Hepatocyte (in vitro differentiated cells): ENCODE measurements at places on chromosomes 3 and 15. TPM values are rescaled to one million over a fixed set of nuclear protein-coding genes. Genes with fewer than 3 reads are reported as not detected.

DNA sequence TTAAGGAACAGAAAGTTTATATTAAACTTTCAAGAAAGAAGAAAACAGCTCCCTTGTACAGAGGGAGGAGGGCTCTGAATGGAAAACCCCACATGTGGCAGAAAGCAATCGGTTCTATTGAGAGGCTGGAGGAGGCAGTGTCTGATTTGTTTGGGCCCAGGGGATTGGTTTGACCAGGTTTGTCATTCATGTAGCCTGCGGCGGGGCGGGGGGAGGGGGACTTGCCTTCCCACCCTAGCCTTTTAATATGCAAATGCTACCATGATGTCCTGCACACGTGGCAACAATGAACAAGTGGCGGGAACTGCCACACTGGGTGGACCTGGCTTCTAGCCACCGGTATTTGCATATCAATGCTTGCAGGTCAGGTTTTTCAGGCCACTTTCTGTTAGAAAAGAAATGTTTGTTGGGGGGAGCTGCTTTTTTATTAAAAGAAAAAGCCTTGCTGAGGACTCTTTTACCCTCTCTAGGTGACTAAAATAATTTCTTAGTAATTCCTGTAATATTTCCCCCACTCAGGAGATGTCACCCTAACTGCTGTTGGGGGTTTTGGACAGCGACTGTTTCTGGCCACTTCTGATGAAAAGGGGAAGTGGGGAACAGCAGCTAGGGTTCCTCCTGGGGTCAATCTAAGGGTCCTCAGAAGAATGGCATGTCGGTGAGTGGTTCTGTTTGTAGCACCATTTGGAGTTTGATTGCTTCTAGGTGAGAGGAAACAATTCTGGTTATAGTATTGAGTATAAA lies 691.2 kb downstream of the TBL1XR1 start:
- no peak for DNase-seq

DNA sequence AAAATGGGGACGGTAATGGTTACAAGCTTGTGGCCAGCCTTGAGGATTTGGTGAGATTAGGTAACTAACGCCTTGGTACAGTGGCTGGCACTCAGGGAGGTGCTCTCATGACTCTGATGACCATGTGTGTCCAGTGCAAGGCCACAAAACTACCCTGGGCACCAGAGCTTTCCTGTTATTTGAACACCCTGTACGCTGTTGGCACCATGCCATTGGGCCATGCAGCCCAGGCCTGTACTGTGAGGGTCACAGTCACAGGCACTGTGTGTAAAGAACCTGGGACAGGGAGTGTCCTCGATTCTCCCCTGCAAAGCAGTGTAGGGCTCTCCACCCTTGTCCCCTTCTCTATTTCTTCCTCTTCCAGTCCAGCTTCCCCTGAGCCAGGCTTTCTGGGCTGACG lies 6.3 kb downstream of the TMEM43 start:
- DNase-seq, result no peak

DNA sequence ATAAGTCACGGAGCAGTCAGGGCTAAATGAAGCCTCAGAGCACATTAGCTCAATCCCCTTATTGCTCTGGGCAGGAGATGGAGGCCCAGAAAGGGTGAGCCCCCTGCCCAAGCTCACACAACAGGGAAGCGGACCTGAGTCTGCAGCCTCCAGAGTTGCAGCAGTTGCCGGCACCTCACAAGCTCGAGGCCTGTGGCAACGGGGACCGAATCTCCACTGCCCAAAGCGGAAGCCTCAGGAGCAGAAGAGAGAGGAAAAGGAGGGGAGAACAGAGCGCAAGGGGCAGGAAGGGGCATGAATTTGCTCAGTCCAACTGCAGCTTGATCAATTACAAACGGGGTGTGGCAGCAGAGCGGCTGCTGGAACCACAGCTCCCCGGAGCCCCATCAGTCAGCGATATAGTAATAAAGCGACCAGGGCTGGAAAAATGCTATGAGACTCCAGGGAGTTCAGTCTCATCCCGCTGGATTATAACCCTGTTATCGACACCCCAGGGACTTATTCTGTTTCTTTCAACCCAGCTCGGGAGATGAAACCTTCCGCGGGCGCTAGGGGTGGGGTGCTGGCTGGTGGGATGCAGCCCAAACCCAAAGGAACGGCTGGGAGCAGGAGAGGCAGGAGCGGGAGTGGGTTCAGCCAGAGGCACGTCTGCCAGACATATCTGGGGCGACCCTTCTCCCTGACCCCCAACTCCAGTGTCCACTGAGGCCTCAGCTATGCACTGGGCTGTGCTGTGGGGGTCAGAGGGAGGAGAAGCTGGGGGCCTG lies 219.7 kb upstream of the LINGO1 start:
- DNase-seq, result no peak

DNA sequence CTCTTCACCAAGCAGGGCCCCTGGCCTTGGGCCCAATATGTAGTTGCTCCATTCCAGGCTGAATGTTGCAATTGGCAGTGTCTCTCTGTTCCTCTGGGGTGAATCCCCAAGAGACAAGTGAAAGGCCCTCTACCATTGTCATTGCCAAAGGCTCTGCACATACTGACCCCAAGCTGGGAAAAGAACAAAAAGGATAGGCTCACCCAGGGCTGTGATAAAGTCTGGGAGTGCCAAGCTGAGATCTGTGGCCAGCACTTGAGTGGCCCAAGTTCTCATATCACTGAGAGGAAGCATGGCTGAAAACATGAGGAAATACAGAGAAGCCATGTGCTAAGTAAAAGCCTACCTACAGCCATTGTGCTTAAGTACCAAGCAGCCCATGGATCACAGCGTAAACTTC lies 612.2 kb upstream of the EPHA6 start:
- DNase-seq, result no peak

- no peak for DNase-seq
These were observed 47.9 kb downstream of the QTRT2 start for GRCh38 chr3:114104414-114104813.

DNA sequence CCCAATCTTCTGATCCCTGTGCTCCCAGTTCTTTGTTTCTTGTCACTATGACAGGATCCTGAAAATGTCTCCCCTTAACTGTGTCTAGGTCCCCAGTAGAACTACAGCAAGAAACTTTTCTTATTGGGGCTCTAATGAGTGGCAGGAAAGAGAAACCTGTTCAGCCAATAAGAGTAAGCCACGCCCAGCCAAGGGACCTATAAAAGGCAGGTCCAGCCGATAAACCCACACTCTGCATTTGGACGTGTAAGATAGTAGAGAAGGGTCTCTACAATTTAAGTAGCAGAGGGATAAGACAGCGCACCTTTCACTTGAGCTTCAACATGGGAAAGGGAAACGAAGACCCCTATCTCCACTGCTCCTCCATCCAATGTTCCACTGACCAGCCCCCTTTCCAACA lies 149.9 kb downstream of the LMLN start:
- DNase-seq, result no peak

DNA sequence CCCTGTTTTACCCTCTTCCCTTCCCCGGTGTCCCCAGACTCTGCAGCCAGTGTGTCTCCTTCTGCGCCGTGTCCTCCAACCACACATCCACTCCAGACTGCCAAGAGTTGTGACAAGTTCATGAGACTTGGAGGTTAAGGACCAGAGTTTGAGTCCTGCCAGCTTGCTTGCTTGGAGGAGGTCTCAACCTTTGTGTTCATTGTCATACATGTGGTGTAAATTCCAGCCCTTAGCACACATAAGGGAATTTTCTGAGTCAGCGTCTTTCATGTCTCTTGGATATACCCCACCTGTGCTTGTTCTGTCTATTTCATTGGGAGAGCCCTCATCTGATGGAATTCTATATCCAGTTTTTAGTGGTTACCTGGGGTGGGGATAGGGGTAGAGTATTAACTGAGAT lies 13.3 kb downstream of the CORO2B start:
- no peak for DNase-seq

C3orf20 gene
- polyA plus RNA-seq, result 0.10 TPM in 1 of 2 replicates, not detected in the other

- no peak for DNase-seq
These were observed 89.7 kb downstream of the SCAPER start for GRCh38 chr15:76815421-76815820.

DNA sequence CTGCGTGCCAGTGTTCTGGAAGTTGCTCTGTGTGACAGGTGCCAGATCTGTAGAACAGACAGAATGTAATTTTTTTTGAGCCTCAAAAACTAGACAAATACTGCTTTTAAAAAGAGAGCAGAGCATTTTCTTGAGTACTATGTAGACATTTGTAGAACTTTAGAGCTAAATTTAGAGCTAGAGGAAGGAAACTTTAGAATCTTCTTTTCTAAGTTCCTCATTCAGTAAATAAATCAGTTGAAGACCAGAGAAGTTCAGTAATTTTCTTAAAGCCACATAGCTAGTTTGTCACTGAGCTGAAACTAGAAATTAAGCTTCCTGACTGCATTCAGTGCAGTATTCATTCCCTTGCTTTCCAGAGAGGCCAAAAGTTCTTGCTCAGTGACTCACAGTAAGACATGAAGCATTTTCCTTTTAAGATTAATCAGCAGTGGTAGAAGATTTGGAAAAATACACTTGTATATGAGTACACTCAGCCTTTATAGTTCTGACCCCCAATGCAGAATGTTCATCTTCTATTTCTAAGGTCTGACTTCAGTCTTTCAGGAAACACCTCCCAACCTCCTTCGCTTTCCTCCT lies 83.6 kb upstream of the TSEN2 start:
- DNase-seq, result no peak

DNA sequence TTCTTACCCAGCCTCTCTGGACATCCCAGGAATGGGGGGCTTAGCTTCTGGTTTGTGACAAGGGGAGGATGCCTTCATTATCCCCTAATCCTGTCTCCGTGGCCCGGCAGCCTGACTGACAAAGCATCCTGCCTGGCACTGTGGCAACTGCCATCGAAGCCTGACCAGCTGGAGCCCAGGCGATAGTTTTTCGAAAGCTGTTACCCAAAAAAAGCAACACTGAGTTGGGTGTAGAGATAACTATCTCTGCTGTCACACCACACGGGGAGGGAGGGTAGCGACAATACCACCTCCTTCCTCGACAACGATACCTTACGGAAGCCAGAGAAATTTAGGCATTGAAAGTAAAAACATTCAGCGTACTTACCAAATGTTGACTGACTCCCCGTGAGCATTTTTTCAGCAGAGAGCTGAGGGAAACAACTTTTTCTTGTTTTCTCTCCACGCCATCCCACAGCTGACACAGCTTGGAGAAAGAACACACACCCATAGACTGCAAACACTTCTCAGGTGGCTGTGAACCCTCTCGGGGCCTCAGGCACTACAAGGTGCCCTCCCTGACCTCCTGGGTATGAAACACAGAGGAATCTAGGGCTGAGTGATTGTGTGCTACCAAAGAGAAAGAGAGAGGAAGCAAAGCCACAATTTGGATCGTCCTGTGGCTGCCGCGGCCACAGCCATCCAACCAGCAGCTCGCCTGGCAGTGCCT lies 361.9 kb upstream of the ICE2 start:
- no peak for DNase-seq

MB21D2 gene
- polyA plus RNA-seq, result 7.6 and 9.1 TPM in 2 replicates

CASR gene
- polyA plus RNA-seq, result 0.18 and 0.61 TPM in 2 replicates

TMEM40 gene
- polyA plus RNA-seq, result 0.68 and 1.6 TPM in 2 replicates

- no peak for DNase-seq
These were observed 529.8 kb downstream of the DIPK2A start for GRCh38 chr3:144501467-144501866.

AMT gene
- polyA plus RNA-seq, result 32.7 and 39.7 TPM in 2 replicates

SPINK8 gene
- not detected in 2 replicates for polyA plus RNA-seq

DNA sequence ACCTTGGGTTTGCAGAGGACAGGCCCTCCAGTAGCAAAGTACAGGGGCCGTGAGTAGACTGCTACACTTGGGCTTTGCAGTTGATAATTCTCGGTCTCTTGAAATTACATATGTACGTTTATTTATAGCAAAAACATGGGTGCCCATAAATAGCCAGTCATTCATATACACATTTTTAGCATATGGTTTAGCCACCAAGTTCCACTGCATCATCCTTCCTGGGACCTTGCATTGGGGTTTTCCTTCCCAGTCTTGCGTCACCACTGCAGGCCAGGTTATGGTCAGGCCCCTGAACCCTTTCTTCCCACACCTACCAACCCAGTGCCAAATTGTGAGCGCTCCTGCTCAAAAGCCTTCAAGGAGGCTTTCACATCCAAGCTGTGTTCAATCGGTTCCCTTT lies 12.7 kb downstream of the KLHL25 start:
- no peak for DNase-seq

GRCh38 chr3:127855246-127855645 lies 32.9 kb upstream of the MGLL start:
- DNase-seq, result no peak

DNA sequence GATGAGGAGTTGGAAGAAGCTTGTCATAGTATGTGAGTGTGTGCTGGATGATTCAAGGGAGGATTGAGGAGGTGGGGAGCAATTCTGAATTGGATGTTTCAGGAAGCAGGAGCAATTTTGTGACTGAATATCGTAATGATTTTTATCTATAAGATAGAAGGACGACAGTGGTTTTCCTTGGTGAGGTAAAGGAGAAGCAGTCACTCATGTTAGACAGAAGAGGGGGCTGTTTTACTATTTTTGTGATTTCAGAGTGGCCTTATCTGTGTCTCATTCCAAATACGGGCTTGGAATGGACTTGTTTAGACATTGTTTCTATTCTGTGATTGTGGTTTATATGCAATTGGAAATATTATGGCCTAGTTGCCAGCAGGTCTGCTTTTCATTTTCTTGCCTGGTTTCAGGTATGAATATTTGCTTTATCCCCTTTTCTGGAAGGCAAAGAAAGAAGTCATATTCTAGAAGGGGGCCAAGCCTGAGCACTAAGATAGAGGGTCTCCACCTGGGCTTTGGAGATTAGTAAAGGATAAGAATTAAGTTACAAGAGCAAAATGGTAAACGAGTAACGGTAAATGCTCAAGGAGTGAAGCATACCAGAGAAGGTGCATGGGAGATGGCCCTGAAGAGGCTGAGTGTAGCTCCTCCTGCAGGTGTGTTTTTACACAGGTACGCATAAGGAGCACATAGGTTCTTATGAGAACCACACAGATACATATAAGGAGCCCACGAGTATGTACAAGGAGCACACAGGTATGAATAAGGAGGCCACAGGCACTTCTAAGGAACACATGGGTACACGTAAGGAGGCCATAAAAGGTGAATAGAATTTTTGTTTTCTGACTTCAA lies 124.6 kb upstream of the KCNAB1 start:
- DNase-seq, result peak; percentile 58

GRCh38 chr3:37054370-37054769 lies 61.1 kb downstream of the MLH1 start:
- no peak for DNase-seq

GRCh38 chr15:69562116-69562515 lies 109.5 kb downstream of the RPLP1 start:
- DNase-seq, result no peak

- DNase-seq, result no peak
These were observed 64.9 kb downstream of the ABHD5 start for GRCh38 chr3:43755516-43756200.

- DNase-seq, result peak; percentile 86
These were observed 649 bp downstream of the C15orf40 start for GRCh38 chr15:83010709-83011270.

GXYLT2 gene
- 24.9 and 27.4 TPM in 2 replicates for polyA plus RNA-seq

DNA sequence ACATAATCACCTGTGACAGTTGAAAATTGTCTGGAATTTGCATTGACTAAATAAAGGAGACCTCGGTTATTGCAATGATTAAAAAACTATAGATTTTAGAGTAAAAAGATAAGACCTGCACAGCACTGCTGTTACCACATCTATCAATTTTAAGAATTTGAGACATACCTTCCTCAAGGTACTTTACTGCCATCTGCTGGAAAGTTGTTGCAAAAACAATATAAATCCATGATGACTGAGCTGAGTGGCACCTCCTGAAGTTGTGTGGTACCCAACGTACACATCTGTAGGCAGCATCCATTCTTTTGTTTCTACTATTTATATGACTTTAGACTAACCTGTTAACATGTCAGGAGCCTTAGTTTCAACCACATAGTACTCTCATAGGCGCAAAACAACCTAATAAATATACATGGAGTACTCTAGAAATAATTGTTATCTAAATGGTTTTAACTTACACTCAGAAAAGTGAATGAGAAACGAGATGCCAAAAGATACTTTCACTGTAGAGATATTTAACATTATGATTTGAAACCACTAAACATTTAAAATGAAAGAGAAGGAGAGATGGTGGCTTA lies 106.7 kb downstream of the GHSR start:
- DNase-seq, result peak; percentile 76
